PC-9 (cell line): ENCODE measurements at places on chromosomes 3 and 15.

- no peak overlapping the region for H3K4me3 ChIP-seq
- no peaks in the 10 kb centered on the region for H3K36me3 ChIP-seq
- peaks cover 16% of the 10 kb centered on the region for H3K4me1 ChIP-seq
- no peaks in the 10 kb centered on the region for H3K27me3 ChIP-seq
- no peak overlapping the region for H3K27ac ChIP-seq
Measured at GRCh38 chr3:7877312-7877711, 624.3 kb upstream of the LMCD1 start.

DNA sequence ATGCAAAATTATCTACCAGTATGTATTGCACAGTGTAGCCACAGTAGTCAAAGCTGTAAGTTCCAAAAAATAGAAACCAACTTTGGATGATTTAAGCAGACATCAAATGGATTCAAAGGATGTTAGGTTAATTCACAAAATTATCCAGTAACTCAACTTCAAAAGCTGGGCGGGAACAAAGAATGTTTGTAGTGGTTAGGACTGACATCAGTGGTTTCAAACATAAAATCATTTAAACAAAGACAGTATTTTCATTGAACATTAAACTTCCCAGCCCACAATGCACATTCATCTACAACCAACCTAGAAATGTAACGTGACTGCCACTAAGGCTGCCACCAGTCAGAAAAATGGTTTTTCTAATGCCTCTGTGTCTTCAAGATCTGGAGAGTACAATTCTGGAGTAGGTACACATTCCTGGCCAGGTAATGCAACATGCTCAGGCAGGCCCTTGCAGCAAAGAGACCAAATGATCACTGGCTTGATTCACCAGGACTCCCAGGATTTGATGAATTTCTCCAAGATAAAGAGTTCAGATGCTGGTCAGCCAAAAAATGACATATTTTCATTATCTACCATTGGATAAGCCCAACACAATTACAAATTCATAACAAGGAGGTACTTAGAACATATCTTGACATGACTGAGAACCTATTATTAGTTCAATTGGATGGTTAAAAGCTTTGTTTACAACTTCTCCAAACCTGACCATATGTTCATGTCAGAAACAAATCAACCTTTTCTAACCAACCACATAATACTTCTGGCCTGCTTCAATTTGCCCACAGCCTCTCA is 189.8 kb upstream of the CNTN4 start:
- no peak overlapping the region for H3K27ac ChIP-seq
- H3K27me3 ChIP-seq, result no peaks in the 10 kb centered on the region
- H3K4me1 ChIP-seq, result no peaks in the 10 kb centered on the region
- H3K4me3 ChIP-seq, result no peak overlapping the region
- DNase-seq, result no peak

GRCh38 chr3:113677737-113678136 is 18.7 kb downstream of the USF3 start:
- DNase-seq, result no peak
- H3K27ac ChIP-seq, result no peak overlapping the region
- no peaks in the 10 kb centered on the region for H3K4me1 ChIP-seq
- no peak overlapping the region for H3K4me3 ChIP-seq

DNA sequence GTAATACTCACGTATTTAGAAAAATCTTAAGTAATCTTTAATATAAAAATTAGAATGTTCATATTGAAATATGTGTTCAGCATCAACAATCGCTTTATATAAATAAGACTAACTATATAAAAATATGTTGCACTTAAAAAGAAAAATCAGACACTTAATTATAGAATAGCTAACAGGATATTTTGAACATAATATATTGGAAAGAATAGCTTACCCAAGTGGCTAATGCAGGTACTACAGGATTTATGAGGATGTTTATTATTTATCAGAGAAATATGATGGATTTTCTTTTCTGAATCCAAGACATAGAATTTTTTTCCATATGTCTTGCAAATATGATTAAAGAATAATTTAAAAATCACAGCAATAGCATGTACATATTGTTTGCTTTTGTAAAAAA is 567.9 kb upstream of the GBE1 start:
- no peaks in the 10 kb centered on the region for H3K36me3 ChIP-seq
- H3K27me3 ChIP-seq, result no peaks in the 10 kb centered on the region
- DNase-seq, result no peak
- no peaks in the 10 kb centered on the region for H3K4me1 ChIP-seq
- no peak overlapping the region for H3K4me3 ChIP-seq

GRCh38 chr3:188554404-188554803 is 400.4 kb downstream of the LPP start:
- H3K4me1 ChIP-seq, result no peaks in the 10 kb centered on the region
- no peak for DNase-seq
- H3K27ac ChIP-seq, result no peak overlapping the region
- no peak overlapping the region for H3K4me3 ChIP-seq
- H3K27me3 ChIP-seq, result no peaks in the 10 kb centered on the region
- no peaks in the 10 kb centered on the region for H3K36me3 ChIP-seq

DNA sequence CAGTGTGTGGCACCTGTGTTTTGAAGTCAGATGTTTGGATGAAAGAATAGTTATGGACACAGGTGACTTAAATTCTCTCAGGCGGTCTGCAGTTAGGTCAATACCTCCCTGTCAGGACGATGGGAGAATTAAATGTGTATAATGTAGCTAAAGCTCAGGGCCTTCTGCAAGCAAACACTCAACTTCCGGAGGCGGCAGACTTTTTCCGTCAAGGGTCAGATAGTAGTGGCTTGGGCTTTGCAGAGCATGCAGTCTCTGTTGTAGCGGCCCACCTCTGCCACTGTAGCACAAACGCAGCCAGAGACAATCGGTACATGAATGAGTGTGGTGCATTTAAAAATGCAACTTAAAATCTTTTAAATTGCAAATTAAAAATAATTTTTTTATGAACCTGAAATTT is 47.4 kb downstream of the CMTM8 start:
- no peaks in the 10 kb centered on the region for H3K27me3 ChIP-seq
- H3K4me3 ChIP-seq, result no peak overlapping the region
- no peaks in the 10 kb centered on the region for H3K36me3 ChIP-seq
- H3K27ac ChIP-seq, result no peak overlapping the region
- no peak for DNase-seq

- DNase-seq, result no peak
- H3K4me3 ChIP-seq, result no peak overlapping the region
- peaks cover 52% of the 10 kb centered on the region for H3K4me1 ChIP-seq
- no peaks in the 10 kb centered on the region for H3K36me3 ChIP-seq
- peak overlapping the region; percentile 100; the same call in 1 of the 2 replicates for H3K27ac ChIP-seq
- H3K27me3 ChIP-seq, result no peaks in the 10 kb centered on the region
Measured at GRCh38 chr3:65950340-65951326, 88.1 kb downstream of the MAGI1 start.

DNA sequence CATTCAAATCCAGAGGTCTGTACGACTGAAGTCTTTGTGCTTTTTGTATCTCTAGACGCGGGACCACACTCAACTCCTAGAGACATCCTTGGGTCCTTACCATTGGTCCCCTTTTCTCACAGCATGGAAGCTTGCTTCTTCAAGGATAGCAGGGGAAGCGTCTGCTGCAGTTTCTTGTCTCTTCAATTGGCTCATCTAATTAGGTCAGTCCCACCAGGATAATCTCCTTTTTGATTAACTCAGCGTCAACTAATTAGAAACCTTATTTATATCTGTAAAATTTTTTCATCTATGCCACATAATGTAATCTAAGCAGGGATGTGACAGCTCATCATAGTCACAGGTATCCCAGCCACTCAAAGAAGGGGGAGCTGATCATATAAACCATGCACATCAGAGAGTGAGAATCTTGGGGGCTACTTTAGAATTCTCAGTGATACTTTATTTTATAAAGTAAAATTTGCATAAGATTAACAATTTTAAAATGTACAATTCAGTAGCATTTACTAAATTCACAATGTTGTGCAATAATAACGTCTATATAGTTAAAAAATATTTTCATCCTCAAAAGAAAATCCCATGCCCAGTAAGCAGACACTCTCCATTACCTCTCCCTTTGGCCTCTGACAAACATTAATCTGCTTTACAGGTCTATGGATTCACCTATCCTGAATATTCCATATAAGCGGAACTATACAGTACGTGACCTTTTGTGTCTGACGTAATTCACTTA is 47.5 kb upstream of the ZNF385D start:
- DNase-seq, result no peak
- H3K36me3 ChIP-seq, result no peaks in the 10 kb centered on the region
- no peak overlapping the region for H3K4me3 ChIP-seq
- no peaks in the 10 kb centered on the region for H3K27me3 ChIP-seq
- H3K27ac ChIP-seq, result no peak overlapping the region

DNA sequence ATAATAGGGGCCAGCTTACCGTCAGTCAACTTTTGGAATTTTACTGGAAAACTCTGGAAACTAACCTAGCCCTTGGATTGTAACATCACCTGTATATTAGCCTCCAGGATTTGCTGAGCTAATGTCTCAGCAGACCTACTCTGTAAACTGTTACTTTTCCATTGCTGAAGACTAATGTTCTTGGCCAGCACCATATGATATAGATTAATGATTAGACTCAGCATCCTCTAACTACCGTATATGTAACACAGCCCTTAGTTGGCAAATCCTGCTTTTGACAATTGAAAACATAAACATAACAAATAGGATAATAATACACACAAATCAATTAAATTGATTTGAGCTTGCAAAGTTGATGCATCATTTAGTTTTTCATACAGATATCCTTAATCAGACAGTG is 26.6 kb upstream of the GBE1 start:
- H3K4me3 ChIP-seq, result no peak overlapping the region
- no peaks in the 10 kb centered on the region for H3K36me3 ChIP-seq
- H3K27ac ChIP-seq, result no peak overlapping the region
- H3K27me3 ChIP-seq, result no peaks in the 10 kb centered on the region
- no peak for DNase-seq

DNA sequence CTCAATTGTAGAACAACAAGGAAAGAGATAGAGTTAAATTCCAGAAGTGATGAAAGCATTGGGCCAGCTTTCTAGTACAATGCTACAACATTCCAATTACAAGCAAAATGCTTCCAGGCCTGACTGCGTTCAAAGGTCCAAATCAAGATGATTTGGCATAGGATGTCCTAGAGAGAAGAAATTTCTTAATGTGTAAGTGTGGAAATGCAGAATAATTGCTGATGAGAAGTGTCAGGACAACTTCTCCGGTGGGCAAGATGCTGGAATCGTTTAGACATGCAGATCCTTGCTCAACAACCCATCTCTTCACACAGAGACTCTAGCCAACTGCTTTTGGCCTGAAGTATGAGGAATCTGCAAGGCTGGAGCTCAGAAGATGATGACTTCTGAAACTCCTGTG is 71.1 kb upstream of the PDZRN3 start:
- H3K4me1 ChIP-seq, result no peaks in the 10 kb centered on the region
- H3K36me3 ChIP-seq, result no peaks in the 10 kb centered on the region
- no peak overlapping the region for H3K4me3 ChIP-seq
- no peak overlapping the region for H3K27ac ChIP-seq
- no peaks in the 10 kb centered on the region for H3K27me3 ChIP-seq

DNA sequence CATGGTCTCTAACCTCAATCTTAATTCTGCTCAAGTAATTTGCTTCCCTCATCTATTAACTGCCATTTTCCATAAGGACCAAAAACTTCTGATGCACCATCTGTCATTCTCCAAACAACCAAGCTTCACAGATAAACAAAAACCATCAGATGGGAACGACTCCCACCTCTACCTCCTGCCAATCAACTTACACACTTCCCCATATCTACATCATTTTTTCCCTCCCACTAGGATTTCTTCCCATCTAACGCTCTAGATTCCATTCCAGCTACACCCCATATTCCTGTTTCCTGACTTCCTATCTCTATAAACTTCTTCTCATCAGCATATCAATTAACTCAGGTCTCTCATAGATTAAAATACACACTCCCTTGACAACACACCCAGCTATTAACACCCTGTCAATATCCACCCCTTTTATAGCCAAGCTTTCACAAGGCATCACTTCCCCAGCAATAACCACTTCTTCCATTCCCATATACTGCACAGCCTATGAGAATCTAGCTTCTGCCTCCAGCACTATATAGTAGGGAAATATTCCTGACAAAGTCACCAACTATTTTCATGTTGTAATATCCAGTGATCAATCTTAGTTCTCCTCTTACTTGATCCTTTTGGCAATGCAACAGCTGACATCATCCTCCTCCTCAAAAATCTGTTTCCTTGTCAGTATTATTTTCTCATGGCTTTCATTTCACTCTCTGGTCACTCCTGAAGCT is 39.2 kb downstream of the SNX4 start:
- DNase-seq, result no peak
- no peaks in the 10 kb centered on the region for H3K36me3 ChIP-seq
- no peaks in the 10 kb centered on the region for H3K4me1 ChIP-seq
- no peak overlapping the region for H3K27ac ChIP-seq

DNA sequence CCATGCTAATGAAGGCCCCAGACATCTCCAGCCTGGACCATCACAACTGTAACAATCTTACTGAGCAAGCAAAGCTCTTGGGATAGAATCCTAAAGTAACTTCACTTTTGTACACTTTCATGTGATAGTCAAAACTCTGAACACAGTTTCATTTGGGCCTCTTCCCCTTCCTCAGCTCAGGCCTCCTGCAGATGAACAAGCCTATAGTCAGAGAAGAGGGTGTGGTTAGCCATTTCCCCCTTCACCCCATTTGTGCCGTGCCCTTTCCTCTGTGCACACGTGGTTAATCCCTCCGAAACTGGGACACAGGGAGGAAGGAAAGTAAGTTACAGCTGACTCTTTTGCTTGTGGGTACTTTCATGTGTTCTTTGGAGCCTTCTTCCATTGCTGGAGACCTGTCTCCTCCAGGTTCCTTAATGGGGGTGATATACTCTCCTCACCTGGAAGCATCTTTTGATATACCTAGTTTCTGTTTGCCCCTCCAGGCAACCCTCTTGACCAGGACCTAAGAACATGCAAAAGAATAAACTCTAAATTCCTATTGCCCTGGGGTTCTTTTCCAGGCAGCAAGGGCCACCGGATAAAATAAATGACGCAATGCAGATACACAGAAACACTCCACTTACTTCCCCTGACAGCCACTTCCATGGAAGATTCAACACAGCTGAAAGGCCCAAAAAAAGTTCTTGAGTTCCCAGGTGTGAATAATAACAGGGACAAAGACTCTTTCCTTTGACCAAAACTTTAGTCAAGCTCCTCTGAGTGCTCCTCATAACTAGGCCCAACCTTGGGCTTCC is 29.6 kb upstream of the CSTA start:
- H3K4me3 ChIP-seq, result no peak overlapping the region
- H3K4me1 ChIP-seq, result 0 out of 2 replicates have a peak, but pooled peaks cover 7% of the 10 kb centered on the region
- no peaks in the 10 kb centered on the region for H3K36me3 ChIP-seq

GRCh38 chr3:183265157-183265642 is 12.1 kb downstream of the B3GNT5 start:
- H3K27ac ChIP-seq, result peak overlapping the region; percentile 85
- peaks cover 66% of the 10 kb centered on the region for H3K4me1 ChIP-seq
- peak; percentile 68 for DNase-seq

DNA sequence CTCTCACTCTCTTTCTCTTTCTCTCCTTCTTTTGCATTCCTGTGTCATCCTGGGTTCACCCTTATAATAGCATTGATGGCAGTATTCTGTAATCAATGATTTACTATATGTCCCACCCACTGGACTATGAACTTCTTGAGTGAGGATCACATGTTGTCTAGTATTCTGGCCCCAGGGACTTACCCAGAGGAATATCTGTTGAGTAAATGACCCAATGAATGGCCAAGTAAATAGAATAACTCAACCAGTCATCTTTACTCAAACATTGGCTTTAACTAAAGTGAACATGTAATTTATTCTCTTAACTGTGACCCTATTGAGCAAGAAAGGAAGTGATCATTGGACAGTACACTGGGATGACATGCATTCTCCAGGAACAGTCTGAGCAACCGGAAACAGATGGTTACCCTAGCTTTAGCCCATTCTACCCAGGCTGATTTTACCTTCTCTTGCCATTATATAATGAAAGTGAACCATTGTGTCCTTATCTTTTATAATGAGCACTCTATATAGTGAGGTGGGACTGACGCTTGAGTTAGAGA is 94.5 kb upstream of the SOX14 start:
- H3K4me1 ChIP-seq, result no peaks in the 10 kb centered on the region
- H3K36me3 ChIP-seq, result no peaks in the 10 kb centered on the region
- H3K27ac ChIP-seq, result no peak overlapping the region
- no peak overlapping the region for H3K4me3 ChIP-seq
